ENCODE measurements at places on chromosomes 6 and 20. TPM values are rescaled to one million over a fixed set of nuclear protein-coding genes. Genes with fewer than 3 reads are reported as not detected.

Gene SAMD3
- 3.8 TPM for total RNA-seq

Gene SSTR4
- not detected for total RNA-seq

Gene RBL1
- 41.4 TPM for total RNA-seq

Gene CYP21A2
- total RNA-seq, result not detected

Gene ULBP2
- 1.2 TPM for total RNA-seq

Gene TSHZ2
- total RNA-seq, result 28.9 TPM

Gene TRIM15
- total RNA-seq, result 1.6 TPM

Gene ARID1B
- total RNA-seq, result 39.0 TPM

Gene NFATC2
- 35.8 TPM for total RNA-seq

Gene LINC00237
- total RNA-seq, result not detected

- DNase-seq, result no peak
- peaks cover 6% of the 10 kb centered on the region for H3K27me3 ChIP-seq
- H3K4me1 ChIP-seq, result peaks cover 42% of the 10 kb centered on the region
- no peaks in the 10 kb centered on the region for H3K36me3 ChIP-seq
Measured at GRCh38 chr6:15877231-15877630, 214.4 kb upstream of the DTNBP1 start.

DNA sequence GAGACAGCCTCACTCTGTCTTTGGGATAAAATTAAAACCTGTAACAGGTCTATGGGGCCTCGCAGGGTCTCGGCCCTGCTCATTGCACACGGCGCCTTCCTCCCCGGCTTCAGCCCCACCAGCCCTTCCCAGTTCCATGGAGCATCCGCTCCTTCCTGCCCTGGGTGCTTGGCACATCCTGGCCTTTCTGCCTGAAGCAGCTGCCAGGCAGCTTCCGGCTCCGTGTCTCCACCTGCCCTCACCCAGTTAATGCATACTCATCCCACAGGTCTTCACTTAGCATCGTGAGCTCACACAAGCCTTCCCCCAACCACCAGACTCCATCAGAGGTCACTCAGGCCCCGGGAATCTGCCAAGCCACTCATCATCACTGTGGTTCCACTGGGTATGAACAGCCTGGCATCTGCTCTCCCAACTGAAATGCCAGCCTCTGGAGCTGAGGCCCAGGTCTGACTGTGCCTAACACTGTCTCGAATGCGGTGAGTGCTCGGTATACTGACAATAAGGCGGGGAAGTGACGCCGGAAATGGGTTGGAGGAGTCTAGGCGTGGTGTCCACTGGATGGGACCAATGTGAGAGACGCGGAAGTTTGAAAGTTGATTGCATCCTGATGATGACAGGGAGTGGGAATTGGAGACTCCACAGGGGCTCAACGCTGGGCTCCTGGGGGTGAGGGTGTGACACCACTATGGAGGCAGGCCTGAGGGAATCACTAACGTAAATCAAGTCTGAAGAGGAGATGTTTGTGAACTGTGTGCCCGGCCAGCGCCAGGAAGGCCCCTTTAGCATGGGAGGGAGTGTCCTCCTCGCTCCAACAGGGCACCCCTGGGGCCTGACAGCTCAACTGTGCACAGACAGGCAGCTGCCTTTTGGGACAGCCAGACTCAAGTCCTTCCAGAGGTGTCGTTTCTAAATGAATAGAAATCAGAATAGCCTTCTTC is 245.8 kb downstream of the TTLL2 start:
- no peaks in the 10 kb centered on the region for H3K4me1 ChIP-seq
- H3K4me3 ChIP-seq, result no peak overlapping the region
- H3K27me3 ChIP-seq, result no peaks in the 10 kb centered on the region

GRCh38 chr20:60586269-60587050 is 628.2 kb downstream of the CDH26 start:
- no peaks in the 10 kb centered on the region for H3K36me3 ChIP-seq
- peaks cover 3% of the 10 kb centered on the region for H3K27me3 ChIP-seq
- no peaks in the 10 kb centered on the region for H3K4me1 ChIP-seq
- no peak overlapping the region for H3K4me3 ChIP-seq
- H3K27ac ChIP-seq, result no peak overlapping the region

- H3K4me3 ChIP-seq, result no peak overlapping the region
- no peaks in the 10 kb centered on the region for H3K36me3 ChIP-seq
- no peaks in the 10 kb centered on the region for H3K4me1 ChIP-seq
- H3K27ac ChIP-seq, result no peak overlapping the region
Measured at GRCh38 chr6:99276747-99277146, 72.7 kb downstream of the FAXC start.

DNA sequence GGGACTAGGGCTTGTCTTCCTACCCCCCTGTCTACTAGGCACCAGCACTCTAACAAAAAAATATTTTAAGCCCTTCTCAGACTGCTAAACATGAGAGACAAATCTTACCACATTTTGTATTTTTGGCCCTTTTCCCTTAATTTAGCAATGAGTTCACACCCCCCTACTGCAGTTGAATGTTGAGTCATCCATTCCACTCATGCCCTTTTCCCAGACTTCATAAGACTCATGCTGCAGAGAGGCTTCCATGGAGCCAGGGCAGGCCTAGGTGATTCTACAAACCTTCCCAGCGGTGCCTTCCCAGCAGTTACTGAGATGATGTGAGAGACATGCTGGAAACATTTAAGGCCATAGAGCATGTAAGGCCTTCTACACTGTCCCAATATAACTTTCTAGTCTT is 53.9 kb downstream of the PXDC1 start:
- H3K27me3 ChIP-seq, result peaks cover 10% of the 10 kb centered on the region
- no peaks in the 10 kb centered on the region for H3K4me1 ChIP-seq
- no peak for DNase-seq

- H3K4me3 ChIP-seq, result peak overlapping the region; percentile 89
- no peak for DNase-seq
- peaks cover 44% of the 10 kb centered on the region for H3K4me1 ChIP-seq
Measured at GRCh38 chr6:29945281-29945820, 3.0 kb downstream of the HLA-A start.

Measured in activated CD4-positive, alpha-beta memory T cell treated with anti-CD3 and anti-CD28 coated beads for 36 hours (primary cell).